SJSA1 (cell line): ENCODE measurements at places on chromosomes 4 and X. TPM values are rescaled to one million over a fixed set of nuclear protein-coding genes. Genes with fewer than 3 reads are reported as not detected.
A peak's percentile ranks its signal among the peaks of the same experiment; 100 is the strongest.

- no peaks in the 10 kb centered on the region for H3K36me3 ChIP-seq
- H3K27me3 ChIP-seq: no peaks in the 10 kb centered on the region
- no peak overlapping the region for H3K27ac ChIP-seq
- DNase-seq: no peak
Measured at GRCh38 chr4:83382850-83383249, 48.2 kb upstream of the HPSE start.

- H3K36me3 ChIP-seq: peaks cover 27% of the 10 kb centered on the region
- DNase-seq: no peak
- H3K27ac ChIP-seq: no peak overlapping the region
Measured at GRCh38 chr4:108636246-108636645, 14.2 kb upstream of the OSTC start.

Gene FGB
- total RNA-seq: not detected in 2 replicates

Gene RENBP
- total RNA-seq: 0.11 TPM in 1 of 2 replicates, not detected in the other

DNA sequence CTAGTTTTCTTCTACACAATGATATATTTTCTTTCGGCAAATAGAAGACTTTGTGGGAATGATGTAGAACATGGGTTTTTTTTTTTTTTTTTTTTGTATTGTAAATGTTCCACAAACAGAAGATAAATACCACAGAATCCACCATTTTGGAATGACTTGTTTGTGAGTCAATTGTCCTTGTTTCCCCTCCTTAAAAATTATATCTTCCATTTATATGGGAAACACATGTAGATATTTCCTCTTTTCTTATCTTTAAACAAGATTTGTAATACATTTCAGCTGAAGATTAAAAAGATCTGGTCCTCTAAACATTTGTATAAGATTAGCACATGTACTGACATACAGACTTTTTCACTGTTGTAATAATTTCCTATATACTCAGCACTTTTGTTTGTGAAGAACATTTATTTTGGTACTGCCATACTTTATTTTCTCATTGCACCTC lies 304.6 kb downstream of the SPRY1 start:
- H3K27ac ChIP-seq: peak overlapping the region; percentile 99
- no peak overlapping the region for H3K4me3 ChIP-seq

DNA sequence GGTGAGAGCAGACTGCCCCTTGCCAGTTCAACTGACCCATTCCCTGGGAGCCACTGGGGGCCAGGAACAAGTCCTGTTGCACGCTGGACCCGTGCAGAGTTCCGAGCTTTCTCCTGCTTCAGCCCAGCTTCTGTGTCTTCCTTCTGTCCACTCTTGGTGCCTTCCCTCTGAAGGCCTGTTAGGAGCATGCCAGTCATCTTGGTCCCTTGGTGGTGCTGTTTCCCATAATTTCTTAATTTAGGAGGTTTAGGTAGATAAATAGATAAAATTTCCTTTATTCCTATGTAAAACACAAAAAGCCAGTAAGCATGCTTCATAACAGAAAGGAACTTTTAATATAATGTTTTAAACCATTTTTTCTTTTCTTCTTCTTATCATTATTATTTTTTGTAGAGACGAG lies 672.7 kb downstream of the CCSER1 start:
- H3K4me3 ChIP-seq: no peak overlapping the region
- no peak for DNase-seq
- no peak overlapping the region for H3K27ac ChIP-seq
- H3K36me3 ChIP-seq: no peaks in the 10 kb centered on the region

DNA sequence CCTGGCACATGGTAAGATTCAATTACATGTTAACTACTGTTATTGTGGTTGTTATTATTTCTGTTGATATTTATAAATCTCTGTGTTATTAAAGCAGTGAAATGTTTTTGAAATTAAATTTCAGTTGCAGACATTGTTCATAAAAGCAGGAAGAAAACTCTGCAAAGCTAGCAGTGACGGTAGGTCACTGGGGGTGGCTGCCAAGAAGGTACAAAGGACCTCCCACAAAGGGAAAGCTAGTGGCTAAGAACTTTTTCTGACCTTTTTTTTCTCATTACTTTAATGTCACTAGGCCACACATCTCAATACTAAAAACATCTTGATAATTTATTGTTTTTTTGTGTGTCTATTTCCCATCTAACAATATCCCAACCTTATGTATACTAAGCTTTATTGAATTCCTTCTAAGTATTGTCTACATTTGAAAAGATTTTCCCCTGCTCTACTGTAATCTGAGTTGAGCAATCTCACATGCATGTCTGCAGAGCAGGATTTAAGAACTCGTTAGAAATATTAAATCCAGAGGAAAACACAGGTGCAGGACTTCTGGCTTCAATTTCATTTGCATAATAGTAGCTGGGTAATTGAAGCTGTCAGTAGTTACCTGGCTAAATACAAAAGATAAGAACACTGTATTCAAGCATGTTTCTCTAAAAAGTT lies 197.3 kb downstream of the CFAP299 start:
- no peak overlapping the region for H3K27ac ChIP-seq
- no peaks in the 10 kb centered on the region; the same call in 1 of the 2 replicates for H3K4me1 ChIP-seq
- no peak overlapping the region for H3K4me3 ChIP-seq
- no peak for DNase-seq
- H3K36me3 ChIP-seq: no peaks in the 10 kb centered on the region

GRCh38 chr4:181659202-181659601 lies 584.0 kb upstream of the TENM3 start:
- DNase-seq: no peak

GRCh38 chr4:103786593-103786992 lies 66.8 kb upstream of the TACR3 start:
- no peak overlapping the region for H3K4me3 ChIP-seq
- H3K27ac ChIP-seq: no peak overlapping the region
- H3K4me1 ChIP-seq: no peaks in the 10 kb centered on the region
- H3K27me3 ChIP-seq: no peaks in the 10 kb centered on the region

GRCh38 chr4:98565681-98566301 lies 92.6 kb downstream of the TSPAN5 start:
- H3K27ac ChIP-seq: no peak overlapping the region
- H3K4me1 ChIP-seq: no peaks in the 10 kb centered on the region
- DNase-seq: no peak
- no peaks in the 10 kb centered on the region for H3K27me3 ChIP-seq
- no peaks in the 10 kb centered on the region for H3K36me3 ChIP-seq

DNA sequence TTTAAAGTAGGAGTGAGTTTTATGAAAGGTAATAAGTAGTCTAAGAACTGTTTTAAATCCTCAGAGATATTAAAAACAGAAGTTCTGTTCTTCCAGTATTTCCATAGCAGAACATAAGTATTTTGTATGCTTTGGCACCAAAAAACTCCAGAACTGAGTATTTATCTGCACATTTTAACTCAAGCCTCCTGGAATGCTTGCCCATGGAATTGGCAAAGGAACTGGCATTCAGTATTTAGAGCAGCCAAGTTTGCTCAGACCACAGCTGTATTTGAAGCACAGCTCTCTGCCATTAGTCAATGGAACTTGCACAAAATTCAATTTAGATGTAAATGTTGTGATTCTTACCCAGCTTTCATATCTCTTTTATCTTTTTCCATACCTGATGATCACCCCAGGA lies 42.2 kb downstream of the NDNF start:
- no peaks in the 10 kb centered on the region for H3K27me3 ChIP-seq
- no peak overlapping the region for H3K4me3 ChIP-seq
- DNase-seq: no peak
- H3K36me3 ChIP-seq: no peaks in the 10 kb centered on the region
